ENCODE measurements at places on chromosomes 4 and X.

DNA sequence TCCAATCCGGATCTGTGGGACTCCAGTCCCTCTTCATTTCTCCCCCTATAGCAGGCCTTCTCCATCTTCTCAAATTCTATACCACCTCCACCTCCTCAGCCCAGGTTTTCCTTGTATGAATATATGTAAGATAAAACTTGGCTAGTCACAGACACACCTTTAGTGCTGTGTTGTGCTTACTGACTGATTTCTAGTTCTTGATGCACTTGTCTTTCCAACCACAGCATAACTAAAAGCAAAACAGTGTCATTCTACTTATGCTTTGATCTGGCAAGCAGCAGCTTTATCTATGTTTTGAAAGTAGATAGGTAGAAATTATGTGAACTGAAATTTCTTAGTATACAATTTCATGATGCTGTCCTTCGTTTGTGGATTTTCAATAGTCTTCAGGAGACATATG, 47.5 kb downstream of the CCNI start:
- DNase-seq, result no peak

- no peak for DNase-seq
Observed at GRCh38 chr4:140153419-140153717, 616 bp downstream of the MAML3 start.

GRCh38 chrX:72057331-72057730, 74.4 kb downstream of the RTL5 start:
- no peak for DNase-seq

GRCh38 chr4:74715706-74716435, 78.5 kb downstream of the BTC start:
- no peak for DNase-seq

GRCh38 chr4:47145630-47146029, 114.3 kb downstream of the GABRB1 start:
- no peak for DNase-seq

DNA sequence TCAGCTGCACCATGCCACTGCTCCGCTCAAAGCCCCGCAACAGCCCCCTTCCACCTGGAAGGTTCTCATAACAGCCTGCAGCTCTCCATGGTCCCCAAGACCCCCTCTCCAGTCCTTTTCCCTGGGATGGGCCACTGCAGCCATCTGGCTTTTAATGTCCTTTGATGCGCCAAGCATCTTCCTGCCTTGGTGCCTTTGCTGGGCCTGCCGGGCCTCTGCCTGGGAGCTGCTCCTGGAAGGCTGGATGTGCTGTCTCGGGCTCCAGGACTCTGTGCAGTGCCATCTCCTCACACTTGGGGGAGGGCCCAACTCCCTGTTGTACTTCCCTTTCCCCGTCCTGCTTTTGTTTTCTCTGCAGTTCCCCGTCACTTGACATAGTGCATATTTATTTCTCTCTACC, 60.3 kb downstream of the TAPT1 start:
- DNase-seq, result no peak

DNA sequence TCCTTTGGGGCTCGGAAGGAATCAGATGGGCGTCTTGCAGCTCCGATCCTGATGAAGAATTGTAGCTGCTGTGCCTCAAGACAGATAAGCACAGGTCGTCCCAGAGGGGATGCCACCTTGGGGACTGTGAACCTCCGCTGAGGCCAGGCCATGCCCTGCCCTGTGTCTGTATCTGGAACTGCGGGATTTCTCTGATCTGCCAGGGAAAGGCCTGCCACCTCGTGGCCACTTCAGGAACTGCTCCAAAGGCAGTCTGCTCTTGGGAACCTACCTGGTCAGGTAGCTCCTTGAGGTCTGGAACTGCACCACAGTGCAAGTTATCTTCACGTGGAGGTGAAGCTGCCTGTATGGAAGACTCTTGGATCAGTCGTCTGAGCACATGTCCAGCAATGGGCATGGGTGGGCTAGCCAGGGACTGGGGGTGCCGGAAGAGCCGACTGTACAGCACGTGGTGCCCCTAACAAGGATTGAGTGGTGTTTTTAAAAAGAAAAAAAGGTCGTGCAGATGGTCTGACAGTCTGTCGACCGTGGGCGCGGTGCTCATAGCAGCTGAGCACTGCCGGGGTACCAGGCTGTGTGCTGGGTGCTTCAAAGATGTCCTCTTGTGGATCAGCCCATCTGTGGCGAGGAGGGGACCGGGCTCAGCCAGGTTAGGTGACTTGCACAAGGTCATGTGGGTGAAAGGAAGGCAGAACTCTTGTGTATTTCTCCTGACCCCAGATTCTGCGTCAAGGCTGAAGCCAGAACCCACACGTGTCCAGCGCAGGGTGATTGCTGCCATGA, 3.1 kb upstream of the GRPEL1 start:
- peak; percentile 67 for DNase-seq

GRCh38 chr4:61853041-61853440, 652.9 kb downstream of the ADGRL3 start:
- no peak for DNase-seq

- DNase-seq, result no peak
Observed at GRCh38 chr4:82833696-82834313, 35.2 kb upstream of the SCD5 start.

DNA sequence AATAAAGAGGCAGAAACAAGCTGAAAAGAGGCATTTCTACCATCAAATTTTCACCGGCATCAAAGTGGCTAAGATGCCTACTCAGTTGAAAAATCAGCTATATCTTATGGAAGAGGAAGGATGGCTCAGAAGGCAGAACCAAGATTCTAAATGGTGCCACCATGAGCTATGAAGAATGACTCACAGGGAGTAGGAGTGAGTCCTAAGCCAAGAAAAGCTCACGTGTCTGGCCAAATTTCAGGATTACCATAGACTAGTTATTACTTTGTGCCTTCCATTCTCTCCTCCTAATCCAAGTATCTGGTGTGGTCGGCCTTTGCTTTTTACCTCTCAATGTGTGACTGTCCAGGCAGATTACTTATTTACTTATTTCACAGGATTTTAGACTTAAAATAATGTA, 54.8 kb downstream of the BMP3 start:
- no peak for DNase-seq

DNA sequence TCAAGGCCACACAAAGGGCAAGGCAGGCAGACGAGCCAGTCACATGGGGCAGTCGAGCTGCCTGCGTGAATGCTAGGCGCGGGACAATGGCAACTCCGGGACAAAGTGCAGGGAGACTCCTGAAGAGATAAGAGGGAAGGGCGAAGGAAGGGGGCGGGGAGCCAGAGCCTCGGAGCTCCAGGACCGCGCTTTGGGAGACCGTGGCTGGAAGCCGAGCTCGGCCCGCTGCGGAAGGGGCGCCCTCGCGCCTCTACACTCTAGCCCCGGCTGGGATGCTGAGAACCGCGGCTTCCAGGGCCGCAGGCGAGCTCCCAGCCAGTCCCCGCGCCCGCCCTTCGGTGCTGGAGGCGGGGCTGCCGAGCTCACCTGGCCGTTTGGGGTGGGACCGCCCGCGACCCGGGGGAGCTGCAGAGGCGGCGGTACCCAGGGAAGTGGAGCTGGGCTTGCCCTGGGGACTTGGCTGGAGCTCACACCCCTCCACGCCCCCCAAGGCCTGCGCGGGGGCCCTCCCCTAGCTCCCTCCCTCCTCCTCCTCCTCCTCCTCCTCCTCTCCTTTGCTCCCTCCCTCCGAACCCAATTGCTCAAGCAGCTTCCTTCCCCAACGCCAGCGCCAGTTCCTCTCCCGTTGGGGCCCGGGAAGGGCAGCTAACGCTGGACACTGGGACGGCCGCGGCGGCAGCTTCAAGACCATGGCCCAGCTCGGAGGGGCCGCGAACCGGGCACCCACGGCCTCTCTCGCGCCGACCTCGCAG, at the start of gene SOWAHD:
SOWAHD (plus strand) TSS at position 610 of the 752 bp plus-strand sequence; CDS start at position 690, 80 bp downstream.
- no peak for DNase-seq

- DNase-seq, result no peak
Observed at GRCh38 chrX:101973066-101973465, 41.2 kb upstream of the ZMAT1 start.

DNA sequence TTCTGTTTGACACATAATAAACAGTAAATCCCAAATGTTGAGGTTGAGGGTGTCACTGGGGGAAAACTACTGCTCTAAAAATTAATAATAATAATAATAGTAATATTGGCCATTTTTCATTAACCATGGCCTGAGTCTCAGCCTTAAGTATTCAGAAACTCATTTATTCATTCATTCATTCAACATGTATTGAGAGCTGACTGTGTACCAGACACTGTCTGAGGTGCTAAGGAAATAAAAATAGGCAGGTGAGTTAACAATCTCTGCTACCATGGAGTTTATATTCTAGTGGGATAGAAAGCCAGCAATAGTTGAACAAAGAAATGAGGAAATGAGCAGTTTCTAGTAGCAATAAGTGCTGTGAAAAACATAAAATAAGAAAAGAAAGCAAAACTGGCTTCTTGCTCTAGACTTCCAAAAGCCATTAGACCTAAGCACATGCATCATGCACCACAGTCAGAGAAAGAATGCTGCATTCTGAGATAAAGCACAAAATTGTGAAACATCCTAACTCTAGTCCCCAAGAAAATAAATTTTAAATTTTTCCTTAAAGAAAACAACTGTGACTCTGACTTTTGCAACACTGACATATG, 278.7 kb downstream of the RCHY1 start:
- no peak for DNase-seq

GRCh38 chrX:118221270-118221669, 104.7 kb upstream of the KLHL13 start:
- DNase-seq, result no peak

- no peak for DNase-seq
Observed at GRCh38 chrX:154357205-154357604, 17.2 kb downstream of the FLNA start.

Data from left renal pelvis (tissue), 4 donors.